ENCODE measurements at places on chromosomes 1 and 21. TPM values are rescaled to one million over a fixed set of nuclear protein-coding genes. Genes with fewer than 3 reads are reported as not detected.

- H3K4me1 ChIP-seq: peaks cover 8% of the 10 kb centered on the region
- no peak overlapping the region for H3K27ac ChIP-seq
- H3K4me3 ChIP-seq: no peak overlapping the region
- H3K36me3 ChIP-seq: no peaks in the 10 kb centered on the region
- H3K27me3 ChIP-seq: no peaks in the 10 kb centered on the region
- no peak for DNase-seq
These were observed 65.8 kb downstream of the AK5 start for GRCh38 chr1:77347646-77348045.

The AADACL4 gene
- not detected for total RNA-seq

The C1QA gene
- total RNA-seq: 1.2 TPM

DNA sequence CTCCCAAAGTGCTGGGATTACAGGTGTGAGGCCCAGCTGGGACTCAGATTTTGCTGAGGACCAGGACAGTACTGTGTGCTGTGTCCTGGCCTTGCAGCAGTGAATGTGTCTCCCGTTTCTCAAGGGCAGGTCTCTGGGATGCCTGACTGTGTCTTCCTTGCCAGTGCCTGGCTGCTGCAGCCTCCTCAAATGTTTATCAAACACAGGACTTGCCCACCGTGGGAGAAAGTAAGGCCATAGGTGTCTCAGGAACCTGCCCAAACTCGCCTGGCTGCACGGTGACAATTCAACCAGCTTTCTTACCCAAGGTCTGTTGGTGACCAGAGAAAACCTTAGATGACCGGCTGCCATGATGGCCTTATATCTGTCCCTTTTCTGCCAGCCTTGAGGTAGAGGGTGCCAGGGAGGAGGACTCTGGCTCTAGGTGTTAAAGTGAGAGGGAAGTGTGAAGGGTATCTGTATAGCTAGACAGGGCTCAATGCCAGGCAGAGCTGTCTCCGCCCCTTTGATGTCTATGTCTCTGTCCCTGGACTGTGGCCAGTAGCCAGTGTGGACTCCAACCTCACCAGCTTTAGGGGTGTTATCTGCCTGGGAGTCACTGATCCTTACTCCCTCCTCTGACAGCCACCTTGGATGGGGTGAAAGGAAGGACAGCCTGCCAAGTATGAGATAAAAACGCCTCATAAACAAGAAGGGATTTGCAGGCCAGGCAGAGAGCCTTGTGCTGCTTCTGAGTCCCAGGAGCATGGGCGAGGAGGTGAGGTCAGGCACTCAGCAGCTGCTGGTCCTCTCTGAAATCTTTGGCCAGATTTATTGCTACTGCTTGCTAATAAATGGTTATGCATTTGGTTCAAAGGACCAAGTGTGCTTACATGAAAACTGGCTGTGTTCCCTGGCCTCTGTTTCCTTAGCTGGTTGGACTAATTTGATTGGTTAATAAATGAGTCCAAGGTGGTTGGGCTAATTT is 22.3 kb downstream of the IL6R start:
- peak overlapping the region; percentile 3 for H3K27ac ChIP-seq
- no peak overlapping the region for H3K4me3 ChIP-seq
- DNase-seq: no peak
- peaks cover 86% of the 10 kb centered on the region for H3K4me1 ChIP-seq
- no peaks in the 10 kb centered on the region for H3K27me3 ChIP-seq

DNA sequence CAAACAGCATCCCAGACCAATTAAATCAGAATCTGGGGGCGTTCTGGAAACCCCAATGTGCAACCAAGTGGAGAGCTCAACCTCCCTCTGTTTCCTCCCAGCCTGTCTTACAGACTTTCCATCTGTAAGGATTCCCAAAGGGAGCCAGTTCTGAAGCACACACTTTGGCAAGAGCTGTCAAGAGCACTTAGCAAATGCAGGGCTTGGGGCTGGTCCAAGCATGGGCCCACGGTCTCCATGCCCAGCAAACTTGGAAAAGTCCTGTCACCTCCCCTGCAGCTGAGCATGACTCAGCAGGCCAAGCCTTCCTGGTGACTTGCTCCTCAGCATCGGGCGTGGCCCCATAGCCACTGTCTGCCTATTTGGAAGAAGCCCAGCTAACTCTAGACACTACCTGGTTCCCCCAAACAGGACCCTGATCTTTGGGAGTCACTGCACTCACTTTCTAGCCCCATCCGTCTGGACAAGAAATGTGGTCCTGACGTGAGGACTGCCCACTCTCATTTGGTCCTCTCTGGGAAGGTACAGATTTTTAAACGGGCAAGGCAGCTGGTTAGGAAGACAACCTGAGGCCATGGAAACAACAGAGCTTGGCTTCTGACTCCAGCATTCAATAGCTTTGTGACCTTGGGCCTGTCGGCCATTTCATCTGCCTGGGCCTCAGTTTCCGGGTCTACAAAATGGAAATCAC is 16.9 kb downstream of the SLC2A1 start:
- H3K27ac ChIP-seq: peak overlapping the region; percentile 52
- H3K36me3 ChIP-seq: peaks cover 30% of the 10 kb centered on the region
- no peaks in the 10 kb centered on the region for H3K27me3 ChIP-seq
- no peak for DNase-seq

GRCh38 chr1:32886004-32886827 is at the start of gene HPCA:
Gene HPCA, plus strand, starts transcription at chr1:32886491. Its CDS starts 2,408 bp downstream, at chr1:32888899.
- peaks cover 9% of the 10 kb centered on the region for H3K27me3 ChIP-seq
- no peak within 1 kb of the TSS for H3K27ac ChIP-seq
- no peak within 1 kb of the TSS for H3K4me3 ChIP-seq

The KIRREL1 gene
- not detected for total RNA-seq

DNA sequence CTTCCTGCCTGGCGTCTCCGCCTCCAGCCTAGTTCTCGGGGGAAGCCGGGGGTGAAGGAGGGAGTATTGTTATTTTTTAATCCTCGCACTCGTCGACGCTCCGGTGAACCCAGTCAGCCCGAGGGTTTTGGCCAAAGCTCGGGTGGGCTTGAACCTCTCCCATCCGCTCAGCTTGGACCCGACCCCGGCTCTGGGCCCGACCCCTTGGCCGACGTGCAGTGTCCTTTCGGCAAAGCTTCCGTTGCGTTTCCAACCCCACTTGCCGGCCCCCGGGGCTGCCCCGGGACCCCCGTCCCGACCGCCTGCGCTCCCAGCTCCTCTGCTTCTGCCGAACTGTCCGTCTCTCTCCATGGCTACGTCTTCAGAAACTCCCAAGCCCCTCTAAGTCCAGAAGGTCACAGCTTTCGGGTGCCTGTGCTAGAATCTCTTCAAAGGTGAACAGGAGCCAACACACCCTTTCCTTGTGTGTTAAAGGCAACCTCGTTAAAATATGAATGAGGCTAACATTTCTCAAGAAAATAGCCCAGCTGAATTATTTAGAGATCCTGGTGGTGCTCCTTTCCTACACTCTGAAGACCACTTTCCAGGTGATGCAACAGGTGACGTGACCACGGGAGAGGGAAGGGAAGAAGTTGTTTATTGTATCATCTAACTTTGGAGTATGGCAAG is 647 bp downstream of the DESI2 start:
- peak; percentile 15 for DNase-seq
- H3K4me3 ChIP-seq: peak overlapping the region; percentile 61
- H3K4me1 ChIP-seq: peaks cover 48% of the 10 kb centered on the region
- peak overlapping the region; percentile 89 for H3K27ac ChIP-seq
- H3K36me3 ChIP-seq: no peaks in the 10 kb centered on the region

DNA sequence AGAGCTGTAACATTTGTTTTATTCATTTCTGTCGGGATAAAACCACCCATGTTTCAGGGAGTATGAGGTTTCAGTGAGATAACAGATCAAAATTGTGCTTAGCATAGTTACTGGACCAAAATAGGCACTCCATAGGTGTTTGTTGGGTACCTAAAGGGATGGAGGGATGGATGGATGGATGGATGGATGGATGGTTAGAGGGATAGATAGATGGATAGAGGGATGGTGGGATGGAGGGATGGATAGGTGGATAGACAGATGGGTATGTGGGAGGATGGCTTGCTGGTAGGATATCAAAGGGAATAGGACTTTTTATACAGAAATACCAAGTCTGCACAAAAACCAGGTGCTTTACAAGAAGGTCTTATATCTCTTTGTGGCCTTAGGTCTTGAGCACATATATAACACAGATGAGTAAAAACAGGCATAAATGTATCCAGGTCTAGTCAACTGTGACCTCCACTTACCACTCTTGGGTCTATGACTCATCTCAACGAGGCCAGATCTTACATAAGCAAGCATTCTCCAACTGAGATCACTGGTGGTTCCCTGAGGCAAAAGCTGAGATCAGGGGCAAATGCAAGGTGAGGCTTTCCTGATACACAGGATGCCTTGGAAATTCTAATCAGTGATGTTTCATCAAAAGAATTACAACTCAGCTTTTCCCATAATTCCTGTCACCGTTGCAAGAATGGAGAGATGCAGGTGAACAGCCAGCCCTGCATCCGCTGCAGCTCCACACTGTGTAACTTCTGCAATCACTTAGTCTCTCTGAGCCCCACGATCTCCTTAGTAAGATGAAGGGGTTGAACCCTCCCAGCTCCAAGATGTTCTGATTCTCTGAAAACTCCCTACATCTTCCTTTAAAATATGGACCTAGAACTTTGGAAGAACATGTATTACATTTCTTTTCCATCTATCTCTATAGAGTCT is 32.0 kb downstream of the PTAFR start:
- no peaks in the 10 kb centered on the region for H3K27me3 ChIP-seq
- H3K4me1 ChIP-seq: no peaks in the 10 kb centered on the region
- DNase-seq: no peak
- no peak overlapping the region for H3K4me3 ChIP-seq

GRCh38 chr1:17689011-17689410 is 66.1 kb upstream of the ACTL8 start:
- no peak overlapping the region for H3K27ac ChIP-seq
- no peaks in the 10 kb centered on the region for H3K36me3 ChIP-seq
- no peak for DNase-seq
- H3K4me3 ChIP-seq: no peak overlapping the region

The HES3 gene
- total RNA-seq: not detected

The DYNLT5 gene
- not detected for total RNA-seq

The LORICRIN gene
- not detected for total RNA-seq

DNA sequence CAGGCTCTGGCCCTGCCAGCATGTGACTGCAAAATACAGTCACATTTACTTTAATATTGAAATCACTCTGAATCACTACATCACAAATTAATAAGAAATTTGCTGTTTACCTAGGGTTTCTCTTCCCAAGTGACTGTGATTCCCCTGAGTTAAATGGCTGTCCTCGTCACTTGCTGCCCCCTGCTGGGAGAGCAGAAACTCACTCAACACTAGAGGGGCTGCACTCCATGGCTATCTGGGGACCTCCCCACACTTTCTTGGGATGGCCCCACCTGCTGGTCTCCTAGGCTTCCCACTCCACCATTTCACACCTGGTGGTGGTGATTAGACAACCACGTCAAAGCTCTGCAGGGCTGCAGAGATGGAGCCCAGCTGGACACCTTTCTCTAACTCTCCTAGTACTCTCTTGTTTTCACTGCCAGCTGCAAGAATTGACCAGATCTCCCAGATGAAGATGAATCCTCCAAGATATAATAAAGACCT is 63.4 kb downstream of the CD2 start:
- peaks cover 36% of the 10 kb centered on the region for H3K4me1 ChIP-seq
- no peaks in the 10 kb centered on the region for H3K36me3 ChIP-seq
- no peak overlapping the region for H3K27ac ChIP-seq
- H3K27me3 ChIP-seq: no peaks in the 10 kb centered on the region

DNA sequence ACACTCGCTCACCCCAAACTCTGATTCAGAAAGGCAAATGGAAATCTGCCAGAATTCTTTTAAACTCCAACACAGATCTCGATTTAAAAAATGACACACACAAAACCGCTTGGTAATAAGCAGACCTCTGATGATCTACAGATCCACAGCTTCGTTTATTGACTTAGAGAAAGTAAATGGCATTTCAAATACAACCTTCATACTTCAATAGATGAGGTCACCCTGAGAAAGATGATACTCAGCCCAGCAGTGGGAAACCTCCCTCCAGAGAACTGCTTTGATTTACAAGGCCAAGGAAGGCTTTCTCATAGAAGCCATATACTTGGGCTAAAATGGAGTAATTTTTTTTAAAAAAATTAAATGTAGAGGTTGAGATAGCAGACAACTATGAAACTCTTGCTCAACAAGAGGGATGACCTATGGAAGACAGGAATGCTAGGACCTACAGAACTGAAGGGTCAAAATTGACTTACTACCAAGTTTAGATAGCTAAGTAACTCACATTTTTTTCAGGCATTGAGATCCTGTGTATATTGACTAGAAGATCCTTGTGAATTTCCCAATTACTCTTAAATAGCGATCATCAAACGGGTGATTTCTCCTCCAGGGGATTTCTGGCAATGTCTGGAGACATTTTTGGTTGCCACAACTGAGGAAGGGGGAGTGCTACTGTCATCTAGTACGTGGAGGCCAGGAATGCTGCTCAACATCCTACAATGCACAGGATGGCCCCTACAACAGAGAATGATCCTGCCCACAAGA is 143.9 kb downstream of the CLIC6 start:
- no peaks in the 10 kb centered on the region for H3K27me3 ChIP-seq
- no peak overlapping the region for H3K27ac ChIP-seq
- no peak overlapping the region for H3K4me3 ChIP-seq
- H3K4me1 ChIP-seq: peaks cover 79% of the 10 kb centered on the region
- no peak for DNase-seq
- peaks cover 22% of the 10 kb centered on the region for H3K36me3 ChIP-seq

DNA sequence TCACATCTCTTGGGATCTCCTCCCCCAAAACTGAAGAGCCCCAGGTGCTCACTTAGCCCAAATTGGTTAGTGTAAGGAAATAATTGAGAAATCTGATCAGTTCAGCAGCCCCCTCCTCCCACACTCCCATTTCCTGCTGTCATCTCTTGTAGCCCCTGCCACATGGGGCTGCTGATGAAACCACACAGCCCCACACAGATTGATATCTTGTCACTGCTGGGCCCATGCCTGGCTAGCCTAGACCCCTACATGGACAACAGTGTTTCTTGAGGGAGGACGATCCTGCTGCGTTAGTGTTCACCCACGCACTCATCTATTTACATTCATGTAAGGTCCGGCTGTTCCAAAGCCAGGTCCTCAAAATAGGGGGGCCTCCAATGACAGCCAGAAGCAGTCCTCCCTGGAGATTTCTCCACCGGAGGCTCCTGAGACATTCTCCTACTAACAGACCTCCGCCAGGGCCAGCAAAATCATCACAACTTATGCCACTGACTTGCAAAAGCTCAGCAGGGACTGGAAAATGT is 23.9 kb upstream of the RXRG start:
- no peaks in the 10 kb centered on the region for H3K27me3 ChIP-seq
- no peaks in the 10 kb centered on the region for H3K4me1 ChIP-seq
- H3K4me3 ChIP-seq: no peak overlapping the region
- no peak overlapping the region for H3K27ac ChIP-seq
- no peaks in the 10 kb centered on the region for H3K36me3 ChIP-seq
- no peak for DNase-seq

- no peaks in the 10 kb centered on the region for H3K27me3 ChIP-seq
- H3K4me1 ChIP-seq: no peaks in the 10 kb centered on the region
- H3K36me3 ChIP-seq: no peaks in the 10 kb centered on the region
- no peak overlapping the region for H3K27ac ChIP-seq
These were observed 31.5 kb downstream of the PALMD start for GRCh38 chr1:99677416-99677815.

The FNDC10 gene
- total RNA-seq: 2.7 TPM

The NPHP4 gene
- 9.6 TPM for total RNA-seq

Data from CD4-positive, alpha-beta memory T cell (primary cell).